ENCODE measurements at places on chromosomes 4 and X.

DNA sequence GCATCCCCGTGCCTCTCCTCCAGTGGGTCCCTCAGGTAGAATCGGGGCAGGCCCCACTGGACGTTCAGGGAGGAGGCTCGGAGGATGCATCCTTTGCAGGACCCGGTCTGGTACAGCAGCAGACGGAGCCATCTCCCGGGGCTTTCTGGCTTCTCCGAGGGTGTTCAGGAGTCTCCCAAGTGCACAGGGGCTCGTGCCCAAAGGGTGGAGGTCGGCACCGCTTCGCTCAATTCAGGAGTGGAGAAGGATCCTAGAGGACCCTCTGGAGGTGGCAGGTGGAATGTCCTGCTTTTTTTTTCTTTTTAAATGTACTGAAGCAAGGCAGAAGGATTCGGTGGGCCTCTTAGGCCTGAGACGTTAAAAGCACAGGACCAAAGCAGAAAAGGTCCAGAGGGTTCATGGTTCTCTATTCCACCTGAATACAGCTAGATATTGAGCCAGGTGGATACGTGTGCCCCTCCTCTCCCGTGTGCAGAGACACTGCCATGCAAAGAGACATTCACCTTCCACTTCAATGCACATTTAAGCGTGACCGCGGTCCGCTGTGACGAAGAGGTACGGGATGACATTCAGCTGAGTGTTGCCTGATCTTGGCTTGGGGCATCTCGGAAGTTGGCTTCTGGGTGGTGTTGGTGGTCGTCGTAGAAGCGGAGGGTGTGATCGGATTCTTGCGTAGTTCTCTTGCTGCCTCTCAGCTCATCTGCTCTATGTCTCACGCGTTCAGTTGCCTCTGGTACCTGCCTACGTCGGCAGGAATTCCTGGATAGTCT lies 281.2 kb upstream of the AGTR2 start:
- no peak overlapping the region for H3K4me3 ChIP-seq
- H3K27me3 ChIP-seq: no peaks in the 10 kb centered on the region
- no peaks in the 10 kb centered on the region for H3K36me3 ChIP-seq
- H3K27ac ChIP-seq: no peak overlapping the region
- no peaks in the 10 kb centered on the region for H3K4me1 ChIP-seq

DNA sequence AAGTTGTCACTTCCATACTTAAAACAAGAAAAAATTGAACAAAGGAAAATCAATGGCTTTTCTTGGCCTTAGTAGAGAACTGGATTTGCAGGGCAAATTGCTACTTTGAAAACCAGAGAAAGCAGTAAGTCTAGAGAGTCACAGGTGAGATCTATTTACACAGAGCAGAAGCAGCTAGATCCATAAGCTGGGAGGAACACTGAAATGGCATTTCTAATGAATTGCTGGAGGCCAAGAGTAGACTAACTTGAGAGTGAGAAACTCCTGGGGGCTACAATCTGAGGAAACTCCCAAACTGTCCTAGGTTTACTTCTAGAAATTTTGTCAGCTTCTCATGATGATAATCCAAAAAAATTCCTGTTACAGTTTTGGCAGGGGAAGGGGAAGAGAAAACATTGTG lies 133.3 kb downstream of the SPCS3 start:
- H3K4me1 ChIP-seq: no peaks in the 10 kb centered on the region
- no peak overlapping the region for H3K4me3 ChIP-seq
- H3K27me3 ChIP-seq: no peaks in the 10 kb centered on the region
- H3K27ac ChIP-seq: no peak overlapping the region

DNA sequence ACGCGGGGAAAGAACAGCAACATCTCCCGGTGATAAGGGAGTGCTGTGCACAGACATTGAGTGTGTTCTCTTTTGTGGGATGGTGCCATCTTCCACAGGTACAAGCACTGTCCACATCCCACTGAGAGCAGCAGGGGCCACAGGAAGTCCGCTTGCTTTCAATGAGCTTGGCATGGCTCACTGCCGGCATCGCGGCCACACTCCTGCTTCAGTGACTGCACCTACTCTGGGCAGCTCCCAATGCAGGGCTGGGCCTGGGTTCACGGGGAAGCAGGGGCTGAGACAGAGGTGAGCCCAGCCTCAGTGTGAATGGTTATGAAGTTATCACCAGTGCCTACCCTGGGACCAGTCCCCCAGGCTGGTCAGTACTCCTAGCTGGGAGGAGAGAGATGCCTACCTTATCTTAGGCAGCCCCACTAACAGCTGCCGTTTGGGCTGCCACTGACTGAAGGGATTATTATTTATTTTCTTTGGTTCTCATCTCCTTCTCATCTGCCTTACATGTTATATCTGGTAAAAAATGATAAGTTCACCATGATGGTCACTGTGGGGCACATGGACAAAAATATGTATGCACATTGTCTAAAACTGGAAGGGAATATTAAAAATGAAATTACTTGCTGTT lies 99.2 kb downstream of the MGST2 start:
- no peaks in the 10 kb centered on the region for H3K36me3 ChIP-seq
- peaks cover 8% of the 10 kb centered on the region for H3K4me1 ChIP-seq
- H3K27me3 ChIP-seq: no peaks in the 10 kb centered on the region
- no peak overlapping the region for H3K4me3 ChIP-seq
- H3K27ac ChIP-seq: no peak overlapping the region
- no peak for DNase-seq

GRCh38 chrX:19866626-19867410 lies 20.6 kb downstream of the SH3KBP1 start:
- no peaks in the 10 kb centered on the region for H3K4me1 ChIP-seq
- H3K4me3 ChIP-seq: no peak overlapping the region
- DNase-seq: no peak
- H3K36me3 ChIP-seq: no peaks in the 10 kb centered on the region
- no peaks in the 10 kb centered on the region for H3K27me3 ChIP-seq

DNA sequence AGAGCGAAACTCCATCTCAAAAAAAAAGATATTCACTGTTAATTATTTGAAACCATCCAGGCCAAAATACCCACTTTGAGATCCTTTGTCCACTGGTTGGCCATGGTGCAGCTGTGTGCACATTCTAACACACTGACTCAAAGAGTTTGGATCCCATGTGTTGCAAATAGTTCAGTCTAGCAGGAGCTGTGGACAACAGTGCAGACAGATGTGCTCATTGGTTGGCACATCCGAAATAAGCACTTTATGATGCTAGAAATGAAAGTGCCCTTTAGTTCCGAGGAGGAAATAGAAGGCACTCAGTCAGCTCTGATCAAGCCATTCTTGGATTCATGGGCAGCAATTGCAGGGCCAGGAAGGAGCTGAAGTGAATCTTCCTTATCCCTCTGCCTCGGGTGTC lies 63.0 kb upstream of the TMEM150C start:
- no peaks in the 10 kb centered on the region for H3K36me3 ChIP-seq
- no peaks in the 10 kb centered on the region for H3K27me3 ChIP-seq
- DNase-seq: no peak
- H3K4me1 ChIP-seq: peaks cover 2% of the 10 kb centered on the region
- no peak overlapping the region for H3K4me3 ChIP-seq

DNA sequence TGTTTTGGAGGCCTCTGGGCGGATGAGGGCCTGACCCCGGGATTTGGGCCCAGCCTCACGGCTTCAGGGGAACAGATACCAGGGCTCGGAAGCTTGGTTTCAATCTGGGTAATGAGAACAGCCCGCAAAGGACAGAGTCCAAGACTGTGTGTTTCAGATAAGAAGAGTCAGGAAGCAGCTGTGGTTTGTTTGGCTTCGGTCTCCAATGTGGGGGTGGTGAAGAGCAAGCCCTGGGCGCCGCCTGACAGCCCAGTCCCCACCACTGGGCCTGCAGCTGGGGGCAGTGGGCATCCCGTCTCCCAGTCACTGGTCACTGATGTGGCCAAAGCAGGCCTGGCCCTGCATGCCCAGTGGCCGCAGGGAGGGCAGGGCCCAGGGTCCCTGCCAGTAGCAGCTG lies 9.1 kb downstream of the WFS1 start:
- H3K4me1 ChIP-seq: peaks cover 71% of the 10 kb centered on the region
- no peaks in the 10 kb centered on the region for H3K36me3 ChIP-seq
- peak; percentile 92 for DNase-seq
- peak overlapping the region; percentile 48 for H3K27ac ChIP-seq
- no peak overlapping the region for H3K4me3 ChIP-seq

GRCh38 chrX:17007134-17007768 lies 60.8 kb downstream of the REPS2 start:
- no peak overlapping the region for H3K4me3 ChIP-seq
- H3K4me1 ChIP-seq: no peaks in the 10 kb centered on the region
- H3K36me3 ChIP-seq: no peaks in the 10 kb centered on the region
- H3K27ac ChIP-seq: no peak overlapping the region

GRCh38 chrX:24231641-24232179 lies 82.2 kb downstream of the SUPT20HL2 start:
- no peak for DNase-seq
- H3K27ac ChIP-seq: no peak overlapping the region
- H3K27me3 ChIP-seq: no peaks in the 10 kb centered on the region
- peaks cover 2% of the 10 kb centered on the region for H3K4me1 ChIP-seq
- no peak overlapping the region for H3K4me3 ChIP-seq
- H3K36me3 ChIP-seq: no peaks in the 10 kb centered on the region

DNA sequence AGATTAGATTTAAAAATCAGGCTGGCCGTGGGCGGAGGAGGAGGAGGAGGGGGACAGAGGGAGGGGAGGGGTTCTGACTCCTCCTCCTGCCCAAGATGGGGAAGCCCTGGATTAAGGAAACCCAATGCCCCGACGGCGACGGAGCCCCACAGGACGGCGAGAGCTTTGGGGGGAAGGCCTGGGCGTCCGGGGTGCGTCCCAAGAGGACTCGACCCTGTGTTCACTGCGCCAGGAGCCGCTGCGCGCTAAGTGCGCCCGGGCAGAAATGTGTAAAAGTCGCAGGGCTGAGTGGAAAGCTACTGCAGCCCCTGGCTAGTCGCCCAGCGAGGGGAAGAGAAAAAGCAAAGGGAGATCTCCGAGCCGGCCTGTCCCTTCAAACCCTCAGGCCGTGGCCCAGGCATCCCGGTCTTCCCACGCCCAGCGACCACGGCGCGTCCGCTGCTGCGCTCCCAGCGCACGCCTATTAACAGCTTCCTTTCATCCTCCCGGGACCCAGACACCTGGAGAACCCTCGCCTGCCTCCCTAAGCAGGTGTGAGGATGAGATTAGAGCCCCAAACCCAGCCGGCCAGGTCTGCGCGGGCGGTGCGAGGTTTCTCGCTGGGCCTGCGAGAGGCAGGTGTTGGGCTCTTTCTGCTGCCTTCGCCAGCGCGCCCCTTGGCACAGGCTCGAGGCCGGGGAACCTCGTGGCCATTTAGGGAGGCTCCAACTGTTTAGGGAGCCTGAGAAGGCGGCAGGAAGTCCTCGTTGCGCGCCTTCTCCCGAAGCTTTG lies 1.4 kb upstream of the RPS6KA3 start:
- H3K36me3 ChIP-seq: no peaks in the 10 kb centered on the region
- DNase-seq: peak; percentile 71
- peak overlapping the region; percentile 43 for H3K4me3 ChIP-seq
- no peaks in the 10 kb centered on the region for H3K27me3 ChIP-seq
- H3K27ac ChIP-seq: peak overlapping the region; percentile 58

- no peak for DNase-seq
- H3K27me3 ChIP-seq: no peaks in the 10 kb centered on the region
- no peak overlapping the region for H3K27ac ChIP-seq
- H3K36me3 ChIP-seq: no peaks in the 10 kb centered on the region
- no peaks in the 10 kb centered on the region for H3K4me1 ChIP-seq
Measured at GRCh38 chr4:158644760-158645159, 26.9 kb downstream of the C4orf46 start.

GRCh38 chr4:145069361-145069760 lies 28.6 kb downstream of the ANAPC10 start:
- H3K27ac ChIP-seq: no peak overlapping the region
- H3K27me3 ChIP-seq: no peaks in the 10 kb centered on the region
- no peaks in the 10 kb centered on the region for H3K4me1 ChIP-seq

GRCh38 chr4:126533146-126533805 lies 1099.5 kb upstream of the INTU start:
- H3K4me3 ChIP-seq: no peak overlapping the region
- no peaks in the 10 kb centered on the region for H3K4me1 ChIP-seq
- H3K27me3 ChIP-seq: no peaks in the 10 kb centered on the region
- H3K36me3 ChIP-seq: no peaks in the 10 kb centered on the region
- DNase-seq: no peak

- no peak overlapping the region for H3K27ac ChIP-seq
- H3K4me1 ChIP-seq: no peaks in the 10 kb centered on the region
- no peaks in the 10 kb centered on the region for H3K27me3 ChIP-seq
- no peaks in the 10 kb centered on the region for H3K36me3 ChIP-seq
Measured at GRCh38 chr4:86152454-86152853, 207.4 kb downstream of the MAPK10 start.

GRCh38 chr4:128286474-128287058 lies 1.0 kb downstream of the PGRMC2 start:
- no peaks in the 10 kb centered on the region for H3K36me3 ChIP-seq
- H3K4me1 ChIP-seq: peaks cover 2% of the 10 kb centered on the region
- H3K27me3 ChIP-seq: no peaks in the 10 kb centered on the region

- H3K27ac ChIP-seq: no peak overlapping the region
- no peak for DNase-seq
- H3K36me3 ChIP-seq: no peaks in the 10 kb centered on the region
Measured at GRCh38 chrX:71320126-71320525, 18.6 kb downstream of the ITGB1BP2 start.

GRCh38 chrX:139203651-139204570 lies 326.6 kb upstream of the F9 start:
- H3K4me3 ChIP-seq: peak overlapping the region; percentile 29
- no peak overlapping the region for H3K27ac ChIP-seq
- no peaks in the 10 kb centered on the region for H3K27me3 ChIP-seq
- peak; percentile 11 for DNase-seq
- H3K4me1 ChIP-seq: no peaks in the 10 kb centered on the region

DNA sequence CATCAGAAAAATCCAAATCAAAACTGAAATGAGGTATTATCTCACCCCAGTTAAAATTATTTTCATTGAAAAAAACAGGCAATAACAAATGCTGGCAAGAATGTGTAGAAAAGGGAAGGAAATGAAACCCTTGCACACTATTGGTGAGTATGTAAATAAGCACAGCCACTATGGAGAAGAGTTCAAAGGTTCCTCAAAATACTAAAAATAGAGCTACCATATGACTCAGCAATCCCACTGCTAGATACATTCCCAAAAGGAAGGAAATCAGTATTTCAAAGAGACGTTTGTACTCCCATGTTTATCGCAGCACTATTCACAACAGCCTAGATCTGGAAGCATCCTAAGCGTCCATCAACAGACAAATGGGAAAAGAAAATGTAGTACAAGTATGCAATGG lies 932.4 kb downstream of the PCDH18 start:
- H3K36me3 ChIP-seq: no peaks in the 10 kb centered on the region
- DNase-seq: no peak
- no peaks in the 10 kb centered on the region for H3K4me1 ChIP-seq
- no peak overlapping the region for H3K4me3 ChIP-seq
- H3K27ac ChIP-seq: no peak overlapping the region

- no peak overlapping the region for H3K4me3 ChIP-seq
- H3K36me3 ChIP-seq: no peaks in the 10 kb centered on the region
- no peak for DNase-seq
- no peak overlapping the region for H3K27ac ChIP-seq
Measured at GRCh38 chrX:33465137-33465536, 253.8 kb upstream of the DMD start.

- no peaks in the 10 kb centered on the region for H3K36me3 ChIP-seq
- no peak overlapping the region for H3K27ac ChIP-seq
- no peak for DNase-seq
- no peaks in the 10 kb centered on the region for H3K27me3 ChIP-seq
- no peak overlapping the region for H3K4me3 ChIP-seq
Measured at GRCh38 chr4:102819588-102820365, 7.6 kb downstream of the UBE2D3 start.

- H3K27me3 ChIP-seq: no peaks in the 10 kb centered on the region
- DNase-seq: no peak
- H3K4me3 ChIP-seq: no peak overlapping the region
- no peak overlapping the region for H3K27ac ChIP-seq
- H3K36me3 ChIP-seq: no peaks in the 10 kb centered on the region
- peaks cover 3% of the 10 kb centered on the region for H3K4me1 ChIP-seq
Measured at GRCh38 chr4:89741768-89742167, 95.2 kb downstream of the SNCA start.

Measured in ovary (tissue), 10 donors.